ENCODE measurements at places on chromosomes 11 and 22. TPM values are rescaled to one million over a fixed set of nuclear protein-coding genes. Genes with fewer than 3 reads are reported as not detected.

- DNase-seq: no peak
Observed at GRCh38 chr22:42873356-42873755, 16.3 kb upstream of the ARFGAP3 start.

DNA sequence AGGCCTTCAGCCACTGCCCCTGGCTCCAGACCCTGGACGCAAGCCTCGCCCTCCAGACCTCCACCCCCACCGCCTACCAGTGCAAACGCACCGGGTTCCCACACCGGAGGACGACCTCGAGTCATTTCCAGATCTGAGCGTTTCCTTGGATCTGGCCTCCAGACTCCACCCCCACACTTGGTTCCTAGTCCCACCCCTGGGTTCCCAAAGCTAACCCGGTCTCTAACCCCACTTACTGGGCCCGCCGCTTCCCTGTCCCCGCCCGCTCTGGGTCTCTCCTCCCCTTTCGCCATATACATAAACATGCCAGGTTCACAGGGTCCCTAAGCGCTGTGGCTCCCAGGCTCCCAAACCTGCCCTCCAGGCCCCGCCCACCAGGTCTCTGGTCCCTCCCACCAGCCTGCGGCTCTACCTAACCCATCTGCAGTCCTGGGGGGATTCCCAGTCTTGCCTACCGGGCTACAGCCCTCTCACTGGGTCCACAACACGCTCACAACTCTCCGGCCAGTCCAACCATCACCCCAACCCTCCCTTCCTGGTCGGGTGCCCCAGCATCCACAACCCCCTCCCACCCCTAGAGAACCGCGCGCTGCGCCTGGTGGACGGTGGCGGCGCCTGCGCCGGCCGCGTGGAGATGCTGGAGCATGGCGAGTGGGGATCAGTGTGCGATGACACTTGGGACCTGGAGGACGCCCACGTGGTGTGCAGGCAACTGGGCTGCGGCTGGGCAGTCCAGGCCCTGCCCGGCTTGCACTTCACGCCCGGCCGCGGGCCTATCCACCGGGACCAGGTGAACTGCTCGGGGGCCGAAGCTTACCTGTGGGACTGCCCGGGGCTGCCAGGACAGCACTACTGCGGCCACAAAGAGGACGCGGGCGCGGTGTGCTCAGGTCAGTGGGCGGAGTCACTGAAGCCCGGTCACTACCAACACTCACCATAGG lies 36.7 kb downstream of the CD6 start:
- DNase-seq: peak; percentile 30

- no peak for DNase-seq
Observed at GRCh38 chr11:20058749-20059458, 101.4 kb downstream of the DBX1 start.

DNA sequence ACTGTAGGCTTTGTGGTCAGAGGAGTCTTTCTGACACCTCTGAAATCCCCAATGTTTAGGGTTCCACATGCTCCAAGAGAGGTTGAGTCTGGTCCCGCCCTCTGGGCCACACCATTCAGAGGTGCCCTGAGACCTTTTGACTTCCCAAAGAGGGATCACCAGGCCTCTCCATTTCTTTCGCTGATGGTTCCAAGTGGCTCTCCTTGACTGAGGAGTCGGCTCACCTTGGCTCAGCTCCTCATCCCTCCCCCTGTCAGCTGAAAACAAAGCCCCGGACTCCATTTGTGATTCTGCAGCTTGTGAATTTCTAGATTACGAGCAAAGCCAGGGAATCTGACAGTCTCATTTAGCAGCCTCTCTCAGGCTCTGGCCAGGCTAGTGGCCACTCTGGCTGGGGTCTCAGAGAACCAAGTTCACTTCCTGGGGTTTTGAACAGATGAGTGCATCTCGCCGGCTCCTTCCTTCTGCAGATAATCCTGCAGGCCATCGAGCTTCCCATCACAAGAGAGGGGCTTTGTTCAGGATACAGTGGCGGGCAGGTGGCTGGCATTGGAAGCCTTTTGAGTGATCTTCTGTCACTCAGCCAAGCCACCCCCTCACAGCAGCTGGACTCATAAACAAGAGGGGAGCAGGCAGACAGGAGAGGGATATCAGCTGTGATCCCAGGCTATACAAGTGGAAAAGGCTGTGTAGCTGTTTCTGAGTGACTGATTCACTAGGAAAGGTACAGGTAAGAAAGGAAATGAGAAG lies 102.9 kb downstream of the TRIM29 start:
- DNase-seq: no peak

- no peak for DNase-seq
Observed at GRCh38 chr11:13336246-13336878, 58.8 kb downstream of the BMAL1 start.

DNA sequence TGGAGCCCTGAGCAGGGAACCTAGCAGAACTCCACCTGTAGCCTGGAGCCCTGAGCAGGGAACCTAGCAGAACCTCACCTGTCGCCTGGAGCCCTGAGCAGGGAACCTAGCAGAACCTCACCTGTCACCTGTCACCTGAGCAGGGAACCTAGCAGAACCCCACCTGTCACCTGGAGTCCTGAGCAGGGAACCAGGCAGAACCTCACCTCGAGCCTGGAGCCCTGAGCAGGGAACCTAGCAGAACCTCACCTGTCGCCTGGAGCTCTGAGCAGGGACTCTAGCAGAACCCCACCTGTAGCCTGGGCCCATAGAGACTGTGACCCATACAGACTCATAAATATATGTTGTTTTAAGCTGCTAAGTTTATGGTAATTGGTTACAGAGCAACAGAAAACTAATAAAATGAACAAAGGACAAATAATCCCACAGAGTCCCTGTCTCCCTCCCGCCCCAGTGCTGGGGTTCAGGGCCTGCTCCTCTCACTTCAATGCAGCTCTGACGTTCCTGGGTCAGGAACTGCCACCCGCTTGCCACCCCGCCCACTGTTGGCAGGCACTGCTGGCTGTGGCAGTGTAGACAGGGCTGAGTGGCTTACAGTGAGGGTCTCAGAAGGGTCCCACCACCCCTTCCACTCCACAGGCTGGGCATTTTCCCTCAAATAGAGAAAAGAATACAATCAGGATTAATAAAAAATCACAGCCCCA lies 259.1 kb downstream of the TBC1D22A start:
- DNase-seq: no peak

DNA sequence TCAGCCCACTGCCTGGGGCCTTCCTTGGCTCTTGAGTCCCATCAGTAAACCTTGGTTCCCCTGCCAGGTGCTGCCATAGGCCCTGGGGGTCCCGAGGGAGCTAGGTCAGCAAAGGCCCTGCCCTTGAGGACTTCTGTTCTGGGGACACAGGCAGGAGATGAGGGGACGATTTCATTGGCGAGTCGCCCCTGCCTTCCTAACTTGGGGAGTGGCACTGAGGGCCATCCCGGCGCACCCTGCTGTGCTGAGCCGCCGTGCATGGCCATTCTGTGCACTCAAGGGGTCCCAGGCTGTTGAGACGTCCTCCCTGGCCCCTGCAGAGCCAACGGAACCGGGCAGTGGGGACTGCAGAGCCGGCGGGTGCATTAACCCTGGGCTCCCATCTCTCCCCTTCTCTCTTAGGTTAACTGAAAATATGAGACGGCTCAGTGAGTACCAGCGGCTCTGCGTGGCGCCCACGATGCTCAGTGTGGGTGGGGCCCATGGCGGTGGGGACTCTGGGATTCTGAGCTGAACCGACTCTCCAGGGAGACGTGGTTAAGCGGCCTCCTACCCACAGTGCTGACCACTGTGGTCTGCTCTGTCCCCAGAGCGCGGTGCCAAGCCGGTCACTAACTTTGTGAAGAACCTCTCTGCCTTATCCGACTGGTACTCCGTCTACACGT lies 43.4 kb downstream of the GRAMD4 start:
- DNase-seq: no peak

- no peak for DNase-seq
Observed at GRCh38 chr11:131178596-131178995, 191.8 kb upstream of the NTM start.

- no peak for DNase-seq
Observed at GRCh38 chr11:68256331-68256741, 15.4 kb downstream of the C11orf24 start.

DNA sequence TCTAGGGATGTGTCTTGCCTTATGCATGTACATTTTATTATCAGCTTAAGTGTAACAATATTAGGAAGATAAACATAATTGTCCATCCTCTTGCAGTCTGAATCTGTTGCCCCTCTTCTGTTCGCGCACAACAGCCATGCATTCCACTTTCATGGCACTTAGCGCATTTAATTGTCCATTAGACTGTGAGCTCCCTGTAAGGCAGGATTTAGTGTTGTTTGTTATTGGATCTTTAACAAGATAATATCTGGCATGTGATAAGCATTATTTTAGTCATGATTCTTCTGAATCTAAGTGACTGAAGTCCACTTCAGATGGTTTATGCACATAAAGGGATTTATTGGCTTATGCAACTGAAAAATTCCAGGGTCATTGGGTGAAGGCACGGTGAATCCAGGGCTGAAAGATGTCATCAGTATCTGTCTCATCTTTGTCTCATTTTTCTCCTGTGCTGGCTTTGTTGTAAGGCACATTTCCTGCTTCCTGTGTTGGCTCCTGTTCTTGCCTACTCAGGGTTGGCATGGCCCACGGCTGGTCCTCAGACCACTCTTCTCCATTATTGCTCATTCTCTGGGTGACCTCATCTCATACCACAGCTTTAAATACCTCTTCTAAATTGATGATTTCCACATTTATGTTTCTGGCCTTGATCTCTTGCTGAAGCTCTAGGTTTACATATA lies 37.6 kb downstream of the ATXN10 start:
- no peak for DNase-seq

DNA sequence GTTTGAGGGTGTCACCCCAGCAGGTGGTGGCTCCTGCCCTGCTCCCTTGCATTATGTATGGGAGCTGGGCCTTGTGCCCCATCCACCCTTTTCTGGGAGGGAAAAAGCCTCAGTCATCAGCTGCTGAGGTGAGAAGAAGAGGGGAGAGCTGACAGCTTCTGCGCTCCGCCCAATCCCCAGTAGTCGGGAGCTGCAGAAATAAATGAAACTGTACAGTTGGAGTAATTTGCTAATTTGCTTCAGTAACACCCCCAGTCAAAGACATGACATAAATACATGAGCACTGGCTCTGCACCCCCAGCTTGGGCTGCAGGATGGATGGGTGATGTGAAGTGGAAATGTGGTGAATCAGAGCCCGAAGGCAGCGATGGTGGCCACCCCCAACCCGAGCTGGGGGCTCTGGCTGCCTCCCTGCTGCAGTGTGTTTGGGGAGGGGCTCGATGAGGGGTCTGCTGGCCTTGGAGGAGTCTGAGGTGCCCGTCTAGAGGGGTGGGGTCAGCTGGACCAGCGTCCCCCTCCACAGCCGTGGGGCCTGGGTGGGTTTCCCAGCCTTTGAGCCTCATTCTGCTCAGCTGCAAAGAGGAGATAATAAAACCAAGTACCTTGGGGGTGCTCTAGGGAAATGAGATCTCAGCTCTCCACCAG lies 59.2 kb downstream of the MPPED1 start:
- DNase-seq: no peak

DNA sequence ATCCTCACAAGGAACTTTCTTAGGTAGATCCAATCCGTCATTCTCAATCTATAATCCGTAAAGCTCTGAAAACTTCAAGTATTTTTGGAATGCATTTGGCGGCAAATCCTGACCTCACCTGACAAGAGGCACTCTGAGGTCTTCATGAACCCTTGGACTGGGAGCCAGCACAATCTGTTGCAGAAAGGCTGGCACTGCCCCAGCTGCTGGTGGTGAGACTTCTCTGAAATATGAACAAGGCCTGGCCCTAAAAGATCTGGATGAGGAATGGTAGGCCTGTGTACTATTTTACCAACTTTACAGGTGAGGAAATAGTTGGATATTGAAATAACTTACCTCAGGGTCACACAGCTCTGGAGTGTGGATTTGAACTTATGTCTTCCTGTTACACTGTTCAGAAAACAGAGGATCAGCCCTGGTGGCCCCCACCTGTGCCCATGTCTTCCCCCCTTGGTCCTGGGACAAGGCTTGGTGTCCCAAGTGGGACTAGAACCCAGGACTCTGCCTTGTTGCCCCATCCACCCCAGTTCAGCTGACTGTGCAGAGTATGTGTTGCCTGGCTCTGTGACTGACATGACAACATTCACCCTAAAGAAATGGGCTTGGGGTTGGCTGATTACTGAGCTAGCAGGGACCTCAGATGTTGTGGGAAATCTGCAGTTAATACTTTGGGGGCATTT lies 471.4 kb downstream of the MN1 start:
- DNase-seq: no peak

GRCh38 chr11:83815736-83816135 lies 529.6 kb upstream of the CCDC90B start:
- no peak for DNase-seq

- no peak for DNase-seq
Observed at GRCh38 chr22:25569361-25569760, 4.9 kb downstream of the GRK3 start.

GRCh38 chr11:58592760-58593472 lies 14.1 kb downstream of the ZFP91 start:
- peak; percentile 13 for DNase-seq

GRCh38 chr11:130671801-130672700 lies 223.6 kb downstream of the ADAMTS15 start:
- peak; percentile 88 for DNase-seq

GRCh38 chr22:42347281-42347824 lies 76.9 kb upstream of the TCF20 start:
- no peak for DNase-seq

- no peak for DNase-seq
Observed at GRCh38 chr11:116694815-116695590, 77.8 kb downstream of the BUD13 start.

UBQLN3 gene
- 0.50 TPM for total RNA-seq

RIMBP3C gene
- 0.30 TPM for total RNA-seq

KCNC1 gene
- 0.20 TPM for total RNA-seq

PLXNB2 gene
- total RNA-seq: 113 TPM

ISX gene
- 29.8 TPM for total RNA-seq

GGT5 gene
- 5.8 TPM for total RNA-seq

CHRM1 gene
- not detected for total RNA-seq

Measured in hepatocyte (in vitro differentiated cells).